HuH-7.5 (cell line): ENCODE measurements at places on chromosomes 13 and 19.

GRCh38 chr13:44298314-44298713 lies 75.3 kb upstream of the SERP2 start:
- DNase-seq: no peak

DNA sequence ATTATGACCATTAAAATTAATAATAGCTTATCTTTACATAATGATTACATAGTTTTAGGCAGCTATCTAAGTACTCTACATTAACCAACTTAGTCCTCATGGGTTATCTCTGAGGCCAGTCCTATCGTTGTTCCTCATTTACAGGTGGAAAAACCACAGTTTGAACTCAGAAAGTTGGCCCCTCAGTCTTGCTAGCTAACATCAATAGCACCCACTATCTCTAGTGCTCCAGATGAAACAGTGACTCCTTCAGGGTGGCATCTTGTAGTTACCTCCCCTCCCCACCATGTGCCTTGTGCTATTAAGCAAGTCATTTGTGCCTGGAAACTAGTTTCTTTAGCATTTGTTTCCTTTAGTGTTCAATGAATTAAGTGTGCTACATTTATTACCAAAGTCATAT lies 1086.7 kb downstream of the EFNB2 start:
- no peak for DNase-seq

GRCh38 chr13:71255633-71256032 lies 611.4 kb downstream of the DACH1 start:
- DNase-seq: no peak

GRCh38 chr13:101594936-101595335 lies 142.5 kb downstream of the ITGBL1 start:
- DNase-seq: no peak

GRCh38 chr19:33778089-33778791 lies 18.4 kb upstream of the KCTD15 start:
- peak; percentile 93 for DNase-seq

DNA sequence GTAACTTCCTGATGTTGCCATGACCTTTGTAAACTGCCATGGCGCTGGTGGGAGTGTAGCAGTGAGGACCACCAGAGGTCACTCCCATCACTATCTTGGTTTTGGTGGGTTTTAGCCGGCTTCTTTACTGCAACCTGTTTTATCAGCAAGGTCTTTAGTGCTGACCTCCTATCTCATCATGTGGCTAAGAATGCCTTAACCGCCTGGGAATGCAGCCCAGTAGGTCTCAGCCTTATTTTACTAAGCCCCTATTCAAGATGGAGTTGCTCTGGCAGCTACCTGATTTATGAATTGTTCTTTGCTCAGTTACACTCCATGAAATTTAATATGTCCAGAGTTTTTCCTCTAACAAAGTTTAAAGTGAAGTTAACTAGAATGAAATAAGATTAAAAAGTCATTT lies 4.6 kb upstream of the EPS15L1 start:
- DNase-seq: no peak

- no peak for DNase-seq
These were observed 38.9 kb downstream of the COL4A1 start for GRCh38 chr13:110268061-110268460.

- no peak for DNase-seq
These were observed 604.0 kb upstream of the SLITRK6 start for GRCh38 chr13:86403181-86403580.

DNA sequence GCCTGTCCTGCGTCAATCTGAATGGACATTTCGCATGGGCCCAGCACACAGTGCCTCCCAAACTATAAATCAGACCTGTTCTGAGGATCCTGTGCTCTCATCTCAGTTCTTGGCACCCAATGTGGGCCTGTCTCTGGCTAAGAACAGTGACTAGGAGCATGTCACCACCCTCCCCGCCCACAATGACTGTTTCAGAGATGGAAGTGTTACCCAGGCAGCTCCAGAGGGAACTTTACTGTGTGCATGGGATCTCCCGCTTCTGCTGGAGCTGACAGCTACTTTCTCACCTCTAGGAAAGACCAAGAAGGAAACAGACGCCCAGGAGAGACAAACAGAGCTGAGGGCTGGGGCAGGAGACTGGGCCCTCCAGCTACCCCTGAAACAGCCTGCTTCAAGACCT lies 45.0 kb downstream of the KCTD15 start:
- DNase-seq: no peak

- no peak for DNase-seq
These were observed 71.1 kb upstream of the UBL3 start for GRCh38 chr13:29921542-29921941.

GRCh38 chr13:44649104-44649428 lies 72.9 kb upstream of the TSC22D1 start:
- DNase-seq: no peak

GRCh38 chr13:106381091-106381490 lies 154.4 kb downstream of the EFNB2 start:
- no peak for DNase-seq

DNA sequence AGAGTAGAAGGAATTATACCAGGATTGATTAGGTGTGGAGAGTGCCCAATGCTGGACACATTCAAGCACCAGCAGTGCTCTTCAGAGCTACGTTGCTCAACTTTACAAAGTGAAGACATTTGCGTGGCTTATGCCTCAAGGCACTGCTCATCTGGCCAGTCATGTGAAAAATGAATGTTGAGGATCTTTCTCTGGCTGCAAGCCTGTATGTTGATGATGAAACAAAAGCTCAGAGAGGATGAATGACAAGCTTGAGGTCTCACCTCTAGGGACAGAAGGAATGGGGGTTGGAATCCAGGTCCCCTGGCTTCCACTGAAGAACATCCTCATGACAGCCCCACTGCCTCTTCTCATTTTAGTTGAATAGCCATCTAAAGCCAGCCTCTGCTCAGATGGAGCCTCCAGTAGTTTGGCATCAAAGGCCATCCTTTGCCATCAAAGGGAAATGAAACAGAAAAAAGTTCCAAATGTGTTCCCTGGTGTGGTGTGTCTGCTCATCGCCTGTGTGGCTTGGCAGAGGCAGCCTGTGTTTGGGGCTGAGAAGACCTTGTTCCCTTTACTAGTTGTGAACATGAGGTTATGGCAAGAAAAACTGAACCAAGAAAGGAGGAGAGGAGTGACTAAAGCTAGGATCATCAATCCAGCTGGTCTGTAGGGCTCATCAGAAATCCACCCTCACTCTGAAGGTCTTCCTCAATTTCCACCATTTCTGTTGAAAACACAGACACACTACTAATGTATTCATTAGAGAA lies 114.0 kb upstream of the KL start:
- no peak for DNase-seq

GRCh38 chr13:103876571-103876970 lies 810.4 kb upstream of the SLC10A2 start:
- no peak for DNase-seq

DNA sequence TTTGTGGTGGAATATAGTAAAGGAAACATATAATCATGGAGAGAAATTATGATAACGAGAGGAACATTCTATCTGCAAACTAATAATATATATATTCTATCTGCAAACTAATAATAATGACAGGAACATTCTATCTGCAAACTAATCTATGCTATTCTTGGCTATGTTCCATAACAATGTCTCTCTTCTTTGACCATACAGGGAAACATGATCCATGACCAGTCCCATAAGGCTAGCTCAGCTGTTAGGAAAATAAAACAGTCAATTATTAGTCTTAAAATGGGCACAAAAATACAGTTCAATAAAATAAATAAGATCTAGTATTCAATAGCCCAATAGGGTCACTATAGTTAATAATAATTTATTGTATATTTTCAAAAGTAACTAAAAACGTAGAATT lies 707.8 kb upstream of the PCDH20 start:
- no peak for DNase-seq

- DNase-seq: no peak
These were observed 371.4 kb upstream of the HTR2A start for GRCh38 chr13:47268270-47268669.

- peak; percentile 66 for DNase-seq
These were observed 2.0 kb downstream of the SPRY2 start for GRCh38 chr13:80338781-80339562.

- no peak for DNase-seq
These were observed 24.6 kb upstream of the OVOL3 start for GRCh38 chr19:36086326-36086725.

DNA sequence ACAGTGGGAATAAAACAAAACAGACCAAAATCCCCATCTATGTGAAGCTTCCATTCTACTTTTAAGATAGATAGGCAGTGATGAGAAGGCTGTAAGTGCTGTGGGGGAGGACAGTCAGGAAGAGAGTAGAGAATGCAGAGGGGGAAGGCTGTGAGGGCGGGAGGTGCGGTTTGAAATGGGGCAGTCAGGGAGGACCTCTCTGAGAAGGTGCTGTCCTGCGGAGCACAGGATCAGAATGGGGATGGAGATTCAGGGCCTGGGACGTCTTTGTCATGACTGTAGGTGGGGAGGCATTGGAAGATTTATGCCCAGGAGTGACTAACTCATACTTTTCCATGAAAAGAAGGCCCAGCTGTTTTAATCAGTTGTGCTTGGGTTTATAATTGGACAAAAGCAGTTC lies 3.9 kb upstream of the GPR183 start:
- no peak for DNase-seq

- DNase-seq: no peak
These were observed 9.7 kb upstream of the ATP1A3 start for GRCh38 chr19:42003506-42004294.

DNA sequence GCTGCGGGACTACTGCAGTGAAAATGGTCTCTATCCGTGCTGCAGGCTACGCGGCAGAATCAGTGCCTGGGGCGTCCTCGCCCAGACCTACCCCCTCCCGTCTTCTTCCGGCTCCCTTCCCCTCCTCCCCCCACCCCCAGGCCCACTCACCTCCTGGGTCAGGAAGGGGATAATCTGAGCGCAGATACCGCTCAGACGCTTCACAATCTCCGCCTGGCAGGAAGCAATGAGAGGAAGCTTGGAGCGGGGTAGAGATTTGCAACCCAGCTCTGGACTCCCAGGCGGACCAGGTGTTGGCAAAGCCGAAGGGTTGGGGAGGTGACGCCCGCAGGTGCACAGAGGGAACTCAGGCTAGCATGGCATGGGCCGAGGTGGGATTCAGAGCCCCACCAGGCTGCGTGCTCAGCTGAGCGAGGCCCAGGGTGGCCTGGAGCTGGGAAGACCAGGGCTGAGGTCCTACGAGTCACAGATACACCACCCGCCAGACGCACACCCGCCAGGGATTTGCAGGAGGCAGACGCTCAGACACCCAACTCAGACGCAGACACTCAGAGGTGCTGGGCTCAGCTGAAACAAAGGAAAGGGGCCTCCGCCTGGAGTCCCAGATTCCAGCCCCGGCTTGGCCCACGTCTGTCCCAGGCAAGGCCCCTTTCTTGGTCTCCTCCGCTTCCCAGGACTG lies 4.1 kb downstream of the TLE2 start:
- DNase-seq: no peak

DNA sequence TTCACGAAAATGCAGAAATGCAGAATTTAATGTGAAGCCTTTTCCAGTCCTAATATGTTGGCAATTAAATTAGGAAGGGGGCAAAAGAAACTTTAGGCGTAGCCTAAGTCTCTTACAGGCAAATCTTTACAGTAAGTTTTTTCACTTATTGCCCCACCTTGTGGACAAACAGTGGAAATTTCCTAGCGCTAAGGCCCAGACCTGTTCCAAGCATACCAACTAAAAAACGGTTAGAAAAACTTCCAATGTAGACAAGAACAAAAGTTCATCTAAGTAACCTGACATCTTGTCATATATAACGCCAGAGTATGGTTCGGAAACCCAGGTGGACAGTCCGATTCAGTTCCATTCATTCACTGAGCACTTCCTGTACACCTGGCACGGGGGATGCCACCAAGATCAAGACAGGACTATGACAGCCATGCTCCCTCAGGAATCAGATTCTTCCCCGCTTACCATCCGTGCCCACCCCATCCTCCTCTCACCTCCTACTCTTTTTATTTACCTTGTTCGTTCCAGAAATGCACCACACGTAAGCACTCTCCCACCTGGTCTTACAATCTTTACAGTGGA lies 4.9 kb downstream of the ZAR1L start:
- peak; percentile 29 for DNase-seq

- no peak for DNase-seq
These were observed 502.7 kb downstream of the UQCRFS1 start for GRCh38 chr19:28710278-28710677.

- no peak for DNase-seq
These were observed 23.9 kb upstream of the GAS6 start for GRCh38 chr13:113887700-113888201.

- no peak for DNase-seq
These were observed 2.6 kb downstream of the GARRE1 start for GRCh38 chr19:34256835-34257558.

- DNase-seq: no peak
These were observed 273.0 kb downstream of the SHISA2 start for GRCh38 chr13:25778808-25779305.

- no peak for DNase-seq
These were observed 391.5 kb upstream of the DACH1 start for GRCh38 chr13:72258340-72258981.

GRCh38 chr13:112895521-112896465 lies 73.2 kb upstream of the MCF2L start:
- DNase-seq: no peak

DNA sequence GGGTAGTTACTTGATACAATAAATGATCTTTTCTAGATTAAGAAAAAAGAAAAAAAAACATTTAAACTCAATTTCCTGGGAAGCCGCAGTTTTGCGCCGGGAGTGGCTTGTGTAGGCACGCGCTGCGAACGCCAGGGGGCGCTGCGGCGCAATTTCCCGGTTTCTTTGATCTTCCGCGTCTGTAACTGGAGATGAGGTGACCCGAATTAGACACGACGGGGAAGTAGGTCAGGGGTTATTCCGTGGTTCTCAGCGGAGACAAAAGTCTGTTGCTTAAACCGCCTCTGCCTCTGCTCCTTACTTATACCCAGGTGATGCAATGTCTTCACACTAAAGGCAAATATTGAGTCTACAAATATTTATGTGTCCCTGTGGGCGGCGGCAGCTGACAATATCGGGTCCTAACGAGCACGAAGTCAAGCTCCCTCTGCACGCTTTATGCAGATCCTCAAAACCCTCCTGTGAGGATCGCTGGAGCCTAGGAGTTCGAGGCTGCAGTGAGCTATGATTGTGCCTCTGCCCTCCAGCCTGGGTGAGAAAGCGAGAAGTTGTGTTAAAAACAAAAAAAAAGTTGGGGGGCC lies 15.2 kb downstream of the STXBP2 start:
- DNase-seq: peak; percentile 92

GRCh38 chr13:114068656-114069318 lies 63.6 kb downstream of the RASA3 start:
- DNase-seq: no peak

GRCh38 chr13:47175172-47175866 lies 278.5 kb upstream of the HTR2A start:
- no peak for DNase-seq

GRCh38 chr13:94712287-94712811 lies at the start of gene SOX21:
SOX21 (minus strand) TSS chr13:94712545; CDS start chr13:94712049, 496 bp downstream.
- DNase-seq: no peak

GRCh38 chr13:111906306-111906705 lies 160.6 kb upstream of the SOX1 start:
- DNase-seq: no peak

GRCh38 chr19:9445037-9445436 lies 9.7 kb upstream of the ZNF266 start:
- no peak for DNase-seq

GRCh38 chr19:20080656-20081055 lies 2.9 kb downstream of the ZNF90 start:
- no peak for DNase-seq

GRCh38 chr13:51501592-51502152 lies 48.8 kb upstream of the INTS6 start:
- no peak for DNase-seq

- DNase-seq: no peak
These were observed 33.6 kb upstream of the HMGB1 start for GRCh38 chr13:30499338-30499737.

GRCh38 chr19:57269515-57270250 lies 10.6 kb upstream of the ZNF460 start:
- no peak for DNase-seq
